Glomerular endothelial cell (primary cell): ENCODE measurements at places on chromosomes 7 and 10.

DNA sequence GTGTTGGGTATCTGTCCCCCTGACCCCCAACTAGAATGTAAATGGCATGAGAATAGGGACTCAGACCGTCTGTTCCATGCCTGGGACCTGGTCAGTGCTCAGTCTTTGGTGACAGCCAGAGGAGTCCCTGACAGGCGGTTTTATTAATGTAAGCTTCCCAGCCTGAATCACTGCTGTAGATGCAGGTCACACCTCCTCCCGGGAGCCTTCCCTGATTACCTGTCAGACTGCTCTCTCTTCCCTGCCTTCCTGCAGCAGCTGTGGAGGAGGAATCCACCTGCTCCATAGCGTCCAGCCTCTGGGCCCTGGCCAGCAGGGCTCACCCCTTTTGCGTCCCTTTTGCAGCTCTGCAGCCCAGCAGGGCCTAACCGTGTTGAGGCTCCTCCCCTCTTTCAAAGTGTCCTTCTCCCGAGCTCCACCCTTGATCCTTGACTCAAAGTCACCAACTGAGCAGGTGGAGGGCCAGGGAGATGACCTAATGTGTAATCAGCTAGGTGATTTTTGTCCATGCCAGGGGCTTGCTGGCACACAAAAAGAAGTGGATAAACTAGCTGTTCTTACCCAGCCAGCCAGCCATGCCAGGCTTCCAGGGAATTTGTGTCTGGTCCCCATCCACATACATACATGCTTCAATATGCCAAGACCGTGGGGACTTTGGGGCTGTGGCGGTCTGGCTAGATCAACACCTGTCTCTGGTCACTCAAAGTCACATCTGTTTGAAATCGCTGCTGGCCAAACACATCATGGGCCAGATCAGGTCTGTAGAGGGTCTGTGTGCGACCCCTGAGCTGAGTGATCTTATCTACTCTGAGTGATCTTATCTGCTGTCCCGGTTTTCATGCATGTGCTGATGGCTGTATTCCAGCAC is 195.1 kb downstream of the CCDC3 start:
- DNase-seq = no peak

DNA sequence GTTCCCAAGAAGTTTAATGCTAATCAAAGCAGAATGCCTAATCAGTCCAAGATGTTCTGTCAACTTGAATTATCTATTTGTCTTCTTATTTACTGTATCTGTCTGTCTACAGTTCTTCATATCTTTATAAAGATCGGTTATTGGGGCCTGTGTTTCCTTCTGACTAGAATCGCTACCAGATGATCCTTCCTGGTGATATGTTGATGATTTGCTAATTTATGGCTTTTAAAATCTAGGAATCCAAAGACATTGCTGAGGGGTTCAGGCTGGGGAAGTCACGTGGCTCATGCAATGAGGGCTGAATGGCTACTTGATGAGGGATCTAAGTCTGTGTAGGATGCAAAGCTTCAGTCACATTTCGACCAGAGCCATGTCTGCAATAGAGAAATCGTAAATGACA is 536.3 kb downstream of the KCNMA1 start:
- DNase-seq = no peak

DNA sequence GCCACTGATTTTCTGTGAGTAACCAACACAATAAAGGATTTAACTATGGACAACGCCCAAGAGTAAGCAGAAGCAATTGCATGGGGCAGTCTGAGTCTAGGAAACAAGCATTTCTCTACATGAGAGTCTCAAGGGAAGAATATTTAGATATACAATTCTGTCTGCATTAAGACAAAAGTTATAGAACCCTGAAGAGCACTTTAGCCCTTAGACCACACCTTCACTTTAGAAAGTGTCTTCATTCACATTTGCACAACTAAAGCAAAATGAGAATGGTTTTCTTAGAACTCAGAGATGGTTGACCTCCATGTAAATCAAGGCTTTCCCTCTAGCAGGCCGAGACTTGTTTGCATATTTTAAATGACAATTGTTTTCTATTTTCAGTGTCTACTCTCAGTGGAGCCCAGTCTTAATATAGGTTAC is 25.5 kb upstream of the TRIM24 start:
- no peak for DNase-seq

- no peak for DNase-seq
These were observed 52.5 kb upstream of the SEPTIN7 start for GRCh38 chr7:35748371-35748770.

DNA sequence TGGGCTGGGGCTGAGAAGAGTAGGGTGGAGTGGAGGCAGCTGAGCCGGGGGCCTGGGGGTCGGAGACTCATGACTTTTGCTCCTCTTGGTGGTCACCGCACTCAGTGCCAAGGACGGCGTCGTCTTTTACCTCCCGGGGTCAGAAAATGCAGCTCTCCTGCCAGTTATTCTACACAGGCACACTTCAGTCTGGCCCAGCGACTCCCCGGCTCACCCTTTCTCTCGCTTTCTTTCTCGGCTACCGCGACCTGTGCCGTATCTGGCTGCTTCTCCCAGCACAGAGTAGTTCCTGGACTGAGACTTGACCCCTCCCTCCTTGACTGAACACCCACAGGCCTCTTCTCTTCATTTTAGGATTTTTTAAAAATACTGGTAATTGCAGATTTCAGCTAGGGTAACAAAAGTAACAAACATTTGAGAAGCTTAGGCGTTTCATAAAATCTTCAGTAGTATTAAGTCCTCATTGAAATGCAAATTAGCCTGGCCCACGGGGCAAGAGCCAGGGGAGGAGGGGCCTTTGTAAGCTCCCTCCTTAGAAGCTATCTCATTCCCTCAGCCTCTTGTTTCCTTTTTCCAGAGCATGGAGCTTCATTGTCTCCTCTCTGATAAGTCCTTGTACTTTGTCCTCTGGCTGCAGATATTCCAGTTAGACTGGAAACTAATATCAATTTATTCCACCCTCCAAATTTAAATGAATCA is 1.1 kb upstream of the PRLHR start:
- no peak for DNase-seq

- no peak for DNase-seq
These were observed 40.3 kb downstream of the DAGLB start for GRCh38 chr7:6407434-6407833.

DNA sequence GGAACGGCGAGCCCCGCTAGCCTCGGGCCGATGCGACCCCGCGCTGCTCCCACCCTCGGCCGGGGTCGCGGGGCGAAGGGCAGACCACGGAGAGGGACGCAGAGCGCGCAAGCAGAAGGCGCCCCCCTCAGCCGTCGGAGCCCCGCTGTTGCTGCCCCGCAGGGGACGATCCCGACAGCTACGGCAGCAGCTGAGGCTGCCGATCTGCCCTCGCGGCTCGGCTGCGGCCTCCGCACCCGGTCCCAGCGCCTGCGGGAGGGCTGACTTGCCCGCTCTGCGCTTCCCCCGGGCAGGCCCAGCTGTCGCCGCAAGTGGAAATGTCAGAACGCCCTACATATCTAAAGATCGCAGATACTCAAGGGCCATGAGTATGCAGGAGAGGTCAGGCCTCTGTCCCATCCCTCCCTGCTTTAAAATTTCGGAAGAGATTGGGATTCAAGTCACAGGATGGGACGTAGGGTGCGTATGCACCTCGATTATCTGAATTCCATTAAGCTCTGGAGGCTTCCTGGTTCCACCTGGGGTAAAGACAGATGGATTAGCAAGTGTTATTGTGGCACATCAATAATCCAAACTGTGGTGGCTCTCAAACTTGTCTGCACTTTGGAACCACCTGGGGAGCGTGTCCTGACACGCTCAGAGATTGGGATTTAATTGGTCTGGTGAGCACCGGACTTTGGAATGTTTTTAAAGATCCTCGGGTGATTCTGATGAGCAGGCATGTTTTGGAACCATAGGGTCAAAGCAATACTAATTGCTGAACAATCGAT is at the start of gene CRPPA:
Gene CRPPA (minus strand): TSS at position 206 of the 770 bp plus-strand sequence. CDS start 216 bp downstream, outside the sequence.
- DNase-seq = no peak

- no peak for DNase-seq
These were observed 267.0 kb downstream of the TCERG1L start for GRCh38 chr10:131044379-131045111.

- no peak for DNase-seq
These were observed 134.6 kb downstream of the TEX36 start for GRCh38 chr10:125548356-125548755.

DNA sequence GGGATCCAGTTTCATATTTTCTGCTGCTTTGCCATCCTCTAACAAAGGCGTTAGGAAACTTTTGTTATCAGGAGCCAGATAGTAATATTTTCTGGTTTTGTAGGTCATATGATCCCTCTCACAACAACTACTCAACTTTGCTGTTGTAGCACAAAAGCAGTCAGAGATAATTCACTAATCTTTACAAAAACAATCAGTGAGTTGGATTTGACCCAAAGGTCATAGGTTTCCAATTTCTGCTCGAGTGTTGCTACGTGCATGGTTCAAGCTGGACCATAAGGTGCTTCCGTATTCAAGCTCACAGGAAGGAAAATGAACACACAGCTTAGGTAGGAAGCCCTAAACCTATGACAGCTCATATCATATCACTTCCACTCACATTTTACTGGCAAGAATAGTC is 92.4 kb upstream of the SFMBT2 start:
- no peak for DNase-seq

- DNase-seq = peak; percentile 1
These were observed 25.4 kb downstream of the CYP2C9 start for GRCh38 chr10:94963901-94964300.

GRCh38 chr7:123789206-123789784 is 40.5 kb upstream of the WASL start:
- DNase-seq = no peak

- DNase-seq = no peak
These were observed 62.7 kb downstream of the CUZD1 start for GRCh38 chr10:122782911-122783310.

DNA sequence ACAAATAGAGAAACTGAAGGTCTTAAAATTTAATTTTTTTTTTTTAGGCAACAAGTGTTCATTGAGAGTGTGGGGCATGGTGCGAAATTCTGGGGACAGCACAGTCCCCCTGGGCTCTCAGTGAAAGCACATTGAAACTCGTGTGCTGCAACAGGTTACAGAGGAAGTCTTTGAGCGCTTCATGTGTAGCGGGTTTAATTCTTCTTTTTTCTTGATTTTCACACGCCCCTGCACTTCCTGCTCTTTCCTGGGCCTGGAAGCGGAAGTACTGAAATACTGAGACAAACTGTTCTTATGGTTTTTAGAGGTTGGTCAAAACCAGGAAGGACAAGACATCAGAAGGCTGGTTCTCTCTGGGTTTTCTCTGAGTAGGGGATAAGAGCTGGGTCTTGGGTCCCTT is 203.5 kb downstream of the PTEN start:
- DNase-seq = no peak

GRCh38 chr7:79361214-79361613 is 92.3 kb downstream of the MAGI2 start:
- no peak for DNase-seq

- no peak for DNase-seq
These were observed 147.8 kb upstream of the UNC5B start for GRCh38 chr10:71064413-71065118.

GRCh38 chr10:109773288-109774120 is 149.8 kb downstream of the XPNPEP1 start:
- no peak for DNase-seq

DNA sequence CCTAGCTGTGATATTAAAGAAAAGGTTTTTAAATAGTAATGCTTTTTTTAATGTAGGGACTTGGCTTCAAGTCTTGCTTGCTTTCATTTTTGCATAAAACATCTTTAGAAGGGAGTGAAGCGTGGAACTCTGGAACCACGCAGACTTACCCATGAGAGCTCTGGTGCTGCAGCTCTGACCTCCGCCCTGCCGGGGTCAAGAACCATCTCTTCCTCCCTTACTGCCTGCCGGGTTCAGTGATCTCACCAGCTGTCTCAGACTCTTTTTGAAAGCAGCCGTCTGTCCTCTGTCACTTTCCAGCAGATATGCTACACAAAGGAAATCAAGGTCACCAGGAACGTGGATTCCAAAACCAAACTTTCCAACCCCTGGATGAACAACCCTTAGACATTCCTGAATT is 353.8 kb downstream of the GPR37 start:
- DNase-seq = no peak

DNA sequence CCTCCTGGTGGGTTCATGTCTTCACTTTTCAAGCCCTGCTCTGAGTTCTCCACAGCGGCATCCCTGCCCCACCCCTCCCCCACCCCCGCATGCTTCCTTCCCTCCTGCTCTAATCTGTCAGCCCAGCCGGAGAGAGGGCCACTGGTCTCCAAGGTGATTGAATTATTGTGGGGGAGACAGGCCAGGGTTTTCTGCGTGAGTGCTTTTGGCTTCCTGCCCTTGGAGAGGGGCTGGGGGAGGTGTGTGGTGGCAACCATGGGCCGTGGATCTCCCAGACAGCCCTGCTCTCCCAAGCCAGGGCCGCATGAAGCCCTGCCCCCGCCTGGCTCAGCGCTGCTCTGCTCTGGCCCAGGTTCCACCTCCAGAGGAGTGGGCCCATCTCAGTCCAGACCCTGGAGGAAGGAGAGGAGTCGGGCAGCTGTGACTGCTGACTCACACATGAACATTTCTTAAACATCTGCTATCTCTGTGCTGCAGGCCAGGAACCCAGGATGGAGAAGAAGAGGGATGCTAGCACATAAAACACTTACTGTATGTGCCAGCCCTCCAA is 109.9 kb downstream of the ZMIZ1 start:
- no peak for DNase-seq

GRCh38 chr10:118809357-118810220 is 54.8 kb upstream of the CACUL1 start:
- no peak for DNase-seq

GRCh38 chr7:1946025-1946772 is 276.1 kb downstream of the ELFN1 start:
- no peak for DNase-seq

- no peak for DNase-seq
These were observed 628.8 kb downstream of the SUGCT start for GRCh38 chr7:40763319-40764287.

- DNase-seq = no peak
These were observed 148.6 kb upstream of the PDE1C start for GRCh38 chr7:32218741-32219288.

DNA sequence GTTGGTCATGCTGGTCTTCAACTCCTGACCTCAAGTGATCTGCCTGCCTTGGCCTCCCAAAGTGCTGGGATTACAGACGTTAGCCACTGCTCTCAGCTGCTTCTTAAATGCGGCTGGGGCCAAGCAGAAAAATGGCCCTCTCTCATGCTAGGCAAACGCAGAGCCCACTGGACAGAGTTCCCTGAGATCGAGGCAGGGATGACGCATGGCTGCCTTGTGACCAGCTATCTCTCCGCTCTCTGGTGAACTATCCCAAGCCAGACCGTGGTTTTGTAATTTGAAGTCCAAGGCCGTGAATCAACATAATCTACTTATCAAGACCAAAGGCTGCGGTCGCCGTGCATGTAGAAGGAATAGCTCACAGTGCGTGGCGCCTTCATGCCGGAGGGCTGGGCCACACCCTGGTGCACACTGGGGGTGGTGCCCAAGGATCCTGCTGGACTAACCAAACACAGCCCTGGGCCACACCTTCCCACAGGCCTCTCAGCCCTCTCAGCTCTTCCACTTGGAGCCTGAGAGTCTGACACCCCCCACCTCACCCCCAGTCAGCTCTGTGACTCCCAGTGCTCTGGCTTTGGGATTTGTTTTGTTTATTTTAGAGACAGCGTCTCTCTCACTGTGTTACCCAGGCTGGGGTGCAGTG is 88.1 kb upstream of the CUX1 start:
- DNase-seq = no peak

- DNase-seq = no peak
These were observed 12.4 kb upstream of the ACTA2 start for GRCh38 chr10:88964869-88965415.
